NK-92 treated with Interleukin-12 subunit alpha and Interleukin-12 subunit beta, amount 100 ng/mL, for 24 hours (cell line): ENCODE measurements at places on chromosomes 6 and 20.

DNA sequence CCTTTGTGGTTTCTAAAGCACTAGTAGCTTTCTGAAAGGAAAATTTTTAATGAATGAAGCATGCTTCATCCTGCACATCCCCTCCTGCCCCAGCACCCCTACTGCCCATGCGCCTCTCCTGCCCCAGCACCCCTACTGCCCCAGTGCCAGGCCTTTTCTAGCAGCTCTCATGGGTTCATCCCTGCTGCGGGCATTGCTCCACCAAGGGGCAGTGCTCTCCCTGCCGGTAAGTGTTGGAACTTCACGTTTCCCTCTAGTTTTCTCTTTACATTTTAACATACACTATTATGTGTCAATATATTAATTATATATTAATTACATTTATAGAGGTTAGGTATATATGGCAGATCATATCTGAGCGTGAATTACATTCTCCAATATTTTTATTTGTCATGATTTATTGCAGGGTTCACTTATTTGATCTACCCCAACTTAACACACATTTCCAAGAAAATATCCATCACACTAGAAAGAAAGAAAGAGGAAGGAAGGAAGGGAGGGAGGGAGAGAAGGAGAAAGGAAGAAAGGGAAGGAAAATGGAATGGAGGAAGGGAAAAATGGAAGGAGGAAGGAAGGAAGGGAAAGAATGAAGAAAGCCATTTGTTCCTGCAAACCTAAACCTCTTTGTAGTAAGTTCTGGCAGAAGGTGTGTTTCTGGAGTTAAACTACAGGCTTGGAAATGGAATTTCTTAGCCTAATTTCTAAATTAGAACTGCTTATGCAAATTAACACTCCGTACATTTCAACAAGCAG, 46.8 kb downstream of the CEP43 start:
- DNase-seq = no peak

DNA sequence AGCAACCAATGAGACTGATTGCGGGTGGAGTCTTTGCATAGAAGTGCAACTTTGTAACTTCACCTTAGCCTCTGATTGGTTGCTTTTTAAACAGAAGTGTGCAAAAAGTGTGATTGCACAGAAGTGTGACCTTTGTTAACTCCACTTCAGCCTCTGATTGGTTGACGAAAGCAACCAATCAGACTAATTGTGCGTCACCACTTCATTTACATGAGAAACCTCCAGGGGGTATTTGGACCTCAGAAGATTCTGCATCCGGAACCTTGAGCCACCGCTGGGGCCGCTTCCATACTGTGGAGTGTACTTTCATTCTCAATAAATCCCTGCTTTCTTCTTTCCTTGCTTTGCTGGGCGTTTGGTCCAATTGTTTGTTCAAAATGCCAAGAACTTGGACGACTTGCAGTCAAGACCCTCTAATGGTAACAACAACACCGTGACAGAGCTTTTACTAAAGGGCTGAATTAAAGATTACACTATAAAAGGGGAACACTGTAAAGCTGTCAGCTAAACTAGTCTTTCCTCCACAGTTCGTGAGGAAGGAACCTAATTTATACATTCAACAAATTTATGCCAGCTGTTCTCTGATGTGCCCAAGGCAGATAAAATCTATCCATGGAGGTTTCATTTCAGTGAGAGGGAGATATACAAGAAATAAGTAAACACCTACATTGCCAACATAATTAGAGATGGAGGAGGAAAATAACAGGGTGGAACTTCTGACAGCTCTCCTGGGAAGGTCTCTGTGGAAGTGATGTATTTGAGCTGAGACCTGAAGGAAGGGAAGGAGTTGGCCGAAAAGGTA, 1.4 kb upstream of the HECA start:
- DNase-seq = no peak

DNA sequence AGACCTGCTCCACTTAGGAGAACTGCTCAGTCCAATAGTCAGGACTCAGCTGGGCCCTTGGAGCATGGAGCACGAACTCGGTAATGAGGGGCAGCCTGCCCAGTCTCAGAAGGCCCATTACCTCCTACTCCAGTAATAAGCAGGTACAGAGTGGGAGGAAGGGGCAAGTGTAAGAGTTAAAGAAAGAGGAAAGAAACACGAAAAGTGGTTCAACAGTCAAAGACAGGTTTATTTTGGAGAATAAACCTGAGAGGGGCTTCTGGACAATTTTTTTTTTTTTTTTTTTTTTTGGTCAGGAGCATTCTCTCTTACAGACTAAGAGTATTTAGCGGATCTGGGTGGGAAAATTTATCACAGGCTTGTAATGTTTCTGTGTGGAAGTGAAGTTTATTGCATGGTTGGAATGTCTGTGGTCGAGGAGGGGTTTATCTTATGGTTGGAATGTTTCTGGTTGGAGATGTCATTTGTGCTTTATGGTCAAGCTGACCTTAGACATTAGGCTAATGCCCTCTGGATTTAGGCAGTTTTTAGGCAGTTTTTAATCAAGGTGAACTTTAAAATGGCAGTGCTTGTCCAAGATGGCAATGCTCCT, 340.1 kb downstream of the BCKDHB start:
- no peak for DNase-seq

DNA sequence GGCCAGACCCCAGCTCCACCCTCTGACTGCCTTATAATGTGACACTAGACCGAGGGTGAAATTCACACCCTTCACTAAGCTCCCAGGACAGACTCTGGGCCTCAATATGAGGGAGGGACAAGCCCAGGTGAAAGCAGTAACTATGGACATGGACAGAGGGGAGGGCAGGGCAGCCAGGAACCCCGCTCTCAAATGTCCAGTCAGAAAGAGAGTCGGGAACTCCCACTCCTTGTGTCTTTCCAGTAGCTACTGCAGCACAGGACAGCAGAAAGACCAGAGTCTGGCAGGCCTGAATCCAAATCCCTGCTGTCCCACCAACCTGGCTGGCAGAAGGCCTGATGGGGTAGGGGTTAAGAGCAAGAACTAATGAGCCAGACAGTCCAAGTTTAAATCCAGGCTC, 6.4 kb downstream of the C20orf96 start:
- DNase-seq = no peak

DNA sequence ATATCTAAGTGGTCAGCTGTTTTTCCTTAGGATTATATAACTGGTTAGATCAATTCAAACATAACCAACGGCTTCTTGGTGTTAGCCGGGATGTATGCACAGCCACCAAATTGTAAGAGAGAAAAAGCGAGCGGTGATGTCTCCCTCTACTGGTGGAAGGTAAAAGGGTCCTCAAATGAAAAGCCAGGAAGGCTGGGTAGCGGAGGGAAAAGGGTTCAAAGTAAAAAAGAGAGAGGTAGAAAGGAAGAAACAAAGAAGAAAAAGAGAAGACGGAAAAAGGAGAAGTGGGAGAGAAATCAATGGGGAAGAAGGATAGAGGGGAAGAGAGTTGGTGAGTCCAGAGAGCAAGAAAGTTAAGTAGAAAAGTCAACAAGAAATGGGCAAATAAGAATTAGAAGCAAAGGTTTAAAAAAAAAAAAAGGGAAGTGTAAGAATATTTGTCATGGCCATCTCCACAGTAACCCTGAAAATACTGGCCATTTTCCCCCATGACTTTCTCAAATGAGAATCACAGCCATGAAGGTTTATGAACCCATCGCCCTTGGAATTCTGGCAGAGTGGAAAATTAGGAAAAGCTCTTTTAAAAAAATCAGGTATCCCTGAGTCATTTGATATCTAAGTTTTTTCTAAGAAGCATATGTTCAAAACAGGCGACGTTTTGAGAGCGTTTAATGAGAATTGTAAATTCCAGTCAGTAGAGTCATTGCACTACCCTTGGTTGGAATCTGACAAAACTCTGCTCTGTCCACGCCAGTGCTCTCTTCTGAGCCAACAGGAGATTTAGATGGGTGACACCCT, 155.6 kb upstream of the SNX9 start:
- DNase-seq = peak; percentile 12

GRCh38 chr6:142773324-142773723, 171.7 kb downstream of the HIVEP2 start:
- DNase-seq = no peak

DNA sequence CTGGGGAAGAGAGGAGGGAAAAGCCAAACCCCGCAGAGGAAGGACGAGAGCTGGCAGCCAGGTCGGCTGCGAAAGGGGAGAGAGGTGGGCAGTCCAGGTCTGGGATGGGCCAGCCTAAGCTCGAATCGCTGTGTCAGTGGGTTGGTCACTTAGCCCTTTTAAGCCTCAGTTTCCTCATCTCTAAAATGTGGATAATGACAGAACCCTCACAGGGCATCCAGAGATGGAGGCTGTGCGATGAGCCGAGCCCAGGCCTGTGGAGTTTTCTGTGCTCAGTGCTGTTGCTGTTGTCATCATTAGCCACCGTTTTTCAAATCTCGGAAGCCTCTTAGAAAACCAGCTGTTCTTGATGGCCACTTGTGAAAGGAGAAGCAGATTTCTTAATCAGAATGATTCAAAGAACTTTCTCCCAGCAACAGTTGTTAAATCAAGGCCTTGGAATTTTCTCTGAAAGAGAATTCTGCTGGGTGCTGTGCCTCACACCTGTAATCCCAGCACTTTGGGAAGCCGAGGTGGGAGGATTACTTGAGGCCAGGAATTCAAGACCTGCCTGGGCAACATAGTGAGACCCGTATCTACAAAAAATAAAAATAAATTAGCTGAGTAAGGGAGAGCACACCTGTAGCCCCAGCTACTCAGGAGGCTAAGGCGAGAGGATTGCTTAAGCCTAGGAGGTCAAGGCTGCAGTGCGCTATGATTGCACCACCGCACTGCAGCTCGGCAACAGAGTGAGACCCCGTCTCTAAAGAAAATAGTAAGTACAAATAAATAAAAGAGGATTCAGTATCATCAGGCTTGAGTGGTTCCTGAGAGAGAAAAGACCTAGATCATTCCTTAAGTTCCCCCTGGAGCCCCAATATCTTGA, 46.3 kb upstream of the ENTPD6 start:
- DNase-seq = no peak

- DNase-seq = no peak
Measured at GRCh38 chr20:33846291-33846935, 35.3 kb downstream of the CHMP4B start.

- no peak for DNase-seq
Measured at GRCh38 chr6:144617708-144618107, 332.6 kb downstream of the UTRN start.

DNA sequence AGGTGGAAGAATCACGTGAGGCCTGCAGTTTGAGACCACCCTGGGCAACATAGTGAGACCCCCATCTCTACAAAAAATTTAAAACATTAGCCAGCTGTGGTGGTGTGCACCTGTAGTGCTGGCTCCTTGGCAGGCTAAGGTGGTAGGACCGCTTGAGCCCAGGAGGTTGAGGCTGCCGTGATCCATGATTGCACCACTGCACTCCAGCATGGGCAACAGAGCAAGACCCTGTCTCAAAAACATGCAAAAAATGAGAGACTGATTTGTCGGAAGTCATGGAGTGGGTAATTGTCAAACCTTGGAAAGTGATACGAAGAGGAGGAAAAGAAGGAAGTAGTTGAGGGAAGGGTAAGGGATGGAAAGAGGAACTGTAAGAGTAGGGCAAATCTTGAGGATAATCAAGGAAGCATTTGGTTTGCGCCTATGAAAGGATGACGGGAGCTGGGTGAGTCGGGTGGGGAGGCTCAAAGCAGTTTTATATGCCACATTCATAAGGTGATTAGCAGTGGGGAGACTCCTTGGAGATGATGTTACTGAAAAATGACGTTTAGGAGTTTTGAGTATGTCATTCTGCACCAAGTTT, 14.5 kb downstream of the L3MBTL3 start:
- no peak for DNase-seq

DNA sequence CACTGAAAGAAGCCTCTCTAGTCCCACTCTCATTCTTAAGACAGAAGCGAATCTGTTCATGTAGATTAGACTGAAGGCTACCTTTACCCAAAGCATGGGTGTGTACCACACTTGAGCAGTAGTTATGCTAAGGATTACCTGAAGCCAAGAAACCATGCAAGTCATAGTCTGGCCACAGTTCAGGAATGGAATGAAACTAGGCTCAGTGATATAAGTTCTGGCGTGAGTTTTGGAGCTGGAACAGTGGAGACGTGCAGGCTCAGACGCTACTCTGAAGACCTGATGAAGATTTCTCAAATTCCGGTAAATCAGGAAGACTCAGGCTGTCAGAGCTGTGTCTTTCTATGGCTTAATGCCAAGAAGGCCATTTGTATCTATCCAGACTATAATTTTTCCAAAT, 219.9 kb downstream of the HDGFL1 start:
- no peak for DNase-seq

- no peak for DNase-seq
Measured at GRCh38 chr6:143405373-143406154, 44.9 kb downstream of the ADAT2 start.

DNA sequence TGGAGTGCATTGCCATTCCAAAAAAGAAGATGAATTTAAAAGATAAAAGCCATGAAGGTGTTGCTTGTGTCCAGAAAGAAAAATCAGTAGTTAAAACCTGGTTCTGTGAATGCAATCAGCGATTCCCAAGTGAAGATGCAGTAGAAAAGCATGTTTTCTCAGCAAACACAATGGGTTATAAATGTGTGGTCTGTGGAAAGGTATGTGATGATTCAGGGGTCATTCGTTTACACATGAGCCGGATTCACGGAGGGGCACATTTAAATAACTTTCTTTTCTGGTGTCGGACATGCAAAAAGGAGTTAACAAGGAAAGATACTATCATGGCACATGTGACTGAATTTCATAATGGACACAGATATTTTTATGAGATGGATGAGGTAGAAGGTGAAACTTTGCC, 24.7 kb upstream of the BAG2 start:
- no peak for DNase-seq

DNA sequence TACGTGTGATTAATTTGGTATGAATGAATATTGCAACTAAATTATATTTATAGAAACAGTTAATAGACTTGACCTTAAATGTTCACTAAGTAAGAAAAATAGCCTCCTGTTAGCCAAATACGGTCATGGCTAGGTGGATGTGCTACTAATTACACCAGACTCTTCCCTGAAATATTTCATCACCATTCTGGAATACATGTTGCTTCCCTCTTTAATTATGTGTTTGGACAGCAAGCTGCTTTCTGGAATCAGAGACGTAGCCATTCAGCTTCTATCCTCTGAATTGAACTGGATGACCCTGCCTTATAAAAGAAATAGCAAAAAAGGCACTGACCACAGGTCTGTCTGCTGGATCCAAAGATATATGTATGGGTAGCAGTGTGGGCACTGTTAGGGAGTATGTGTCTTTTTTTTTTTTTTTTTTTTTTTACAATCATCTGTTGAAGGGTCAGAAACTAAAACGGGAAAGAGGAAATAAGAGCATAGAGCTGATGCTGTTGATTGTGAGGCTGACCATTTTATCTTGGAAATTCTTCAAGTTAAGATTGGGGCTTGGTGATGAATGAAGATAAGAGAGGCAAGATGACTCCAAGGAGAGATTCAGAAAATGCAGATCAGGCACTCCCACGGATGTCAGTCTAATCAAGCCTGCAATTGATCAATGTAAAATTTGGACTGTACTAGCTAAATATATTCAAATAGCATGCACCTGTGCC, 283.2 kb upstream of the HSF2 start:
- DNase-seq = no peak
